ENCODE measurements at places on chromosomes 13 and 19. TPM values are rescaled to one million over a fixed set of nuclear protein-coding genes. Genes with fewer than 3 reads are reported as not detected.

IRS2 gene
- 27.6 TPM for total RNA-seq

SHD gene
- not detected for total RNA-seq

TEX29 gene
- not detected for total RNA-seq

DNASE2 gene
- total RNA-seq: 38.8 TPM

FSD1 gene
- total RNA-seq: 3.1 TPM

RETN gene
- not detected for total RNA-seq

C19orf38 gene
- not detected for total RNA-seq

ETV2 gene
- not detected for total RNA-seq

C19orf73 gene
- total RNA-seq: 2.2 TPM

DMWD gene
- total RNA-seq: 30.5 TPM

RNF6 gene
- 21.5 TPM for total RNA-seq

GIPR gene
- under 0.01 TPM for total RNA-seq

SLITRK5 gene
- total RNA-seq: not detected

CD70 gene
- not detected for total RNA-seq

NOVA2 gene
- total RNA-seq: 0.32 TPM

DMKN gene
- total RNA-seq: 4.2 TPM

WDR87 gene
- total RNA-seq: not detected

SLC25A15 gene
- total RNA-seq: 9.4 TPM

CEACAM19 gene
- 1.6 TPM for total RNA-seq

RASGRP4 gene
- not detected for total RNA-seq

LIN7B gene
- 12.1 TPM for total RNA-seq

KLF1 gene
- total RNA-seq: not detected

FBN3 gene
- total RNA-seq: not detected

ZNF880 gene
- 11.0 TPM for total RNA-seq

ZNF541 gene
- 1.1 TPM for total RNA-seq

CGB2 gene
- total RNA-seq: not detected

SLC10A2 gene
- not detected for total RNA-seq

FFAR2 gene
- total RNA-seq: not detected
